GM19239 (cell line): ENCODE measurements at places on chromosomes 2 and 18.

DNA sequence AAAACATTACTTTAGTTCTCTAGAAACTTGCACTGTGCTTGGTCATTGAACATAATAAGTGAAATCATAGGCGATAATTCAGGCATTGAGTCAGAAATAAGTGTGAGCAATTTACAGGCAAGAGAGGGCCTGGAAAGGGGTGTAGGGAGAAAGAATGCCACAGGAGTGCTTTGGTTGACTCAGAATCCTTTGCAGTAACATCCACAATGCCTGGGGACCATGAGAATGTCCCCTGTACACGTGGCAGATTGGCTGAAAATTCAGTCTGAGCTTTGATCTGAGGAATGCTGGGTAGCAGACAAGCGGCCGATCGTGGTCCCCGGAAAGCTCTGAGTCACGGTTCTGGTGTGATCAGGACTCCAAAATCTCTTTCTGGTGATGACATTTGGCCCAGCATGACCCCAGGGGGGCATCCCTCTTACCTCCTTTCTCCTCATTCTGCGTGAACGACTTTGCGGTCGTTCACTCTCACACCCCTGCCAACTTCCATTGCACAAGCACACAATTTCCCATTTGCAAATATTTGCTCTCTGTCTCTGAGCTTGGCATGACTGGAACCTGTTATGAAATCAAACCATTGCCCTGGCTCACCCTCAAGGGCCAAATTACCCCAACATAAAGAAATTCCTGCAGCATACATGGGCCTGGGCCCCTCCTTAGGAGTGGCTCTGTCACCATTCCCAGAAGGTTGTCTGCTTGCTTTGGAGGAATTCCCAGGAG lies 305.0 kb upstream of the EPAS1 start:
- DNase-seq = no peak

DNA sequence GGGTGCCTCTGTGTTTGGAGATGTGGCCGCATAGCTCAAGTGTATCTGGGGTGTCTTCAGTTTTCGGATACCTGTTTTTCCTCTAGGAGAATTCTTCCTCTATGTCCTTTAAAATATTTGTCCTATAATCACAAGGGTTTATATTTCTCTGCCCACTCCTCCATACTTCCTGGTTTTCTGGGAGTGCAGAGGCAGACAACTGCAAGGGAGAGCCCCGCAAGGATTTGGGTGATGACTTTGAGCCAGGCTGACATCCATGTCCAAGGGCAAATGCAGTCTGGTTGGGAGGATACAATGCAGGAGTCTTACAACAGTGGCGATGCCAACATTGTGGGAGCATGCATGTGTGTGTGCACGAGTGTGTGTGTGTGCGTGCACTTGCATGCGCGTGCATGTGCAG lies 2.1 kb downstream of the IL1RL1 start:
- DNase-seq = no peak

- no peak for DNase-seq
These were observed 447.2 kb upstream of the SPHKAP start for GRCh38 chr2:228628682-228629081.

DNA sequence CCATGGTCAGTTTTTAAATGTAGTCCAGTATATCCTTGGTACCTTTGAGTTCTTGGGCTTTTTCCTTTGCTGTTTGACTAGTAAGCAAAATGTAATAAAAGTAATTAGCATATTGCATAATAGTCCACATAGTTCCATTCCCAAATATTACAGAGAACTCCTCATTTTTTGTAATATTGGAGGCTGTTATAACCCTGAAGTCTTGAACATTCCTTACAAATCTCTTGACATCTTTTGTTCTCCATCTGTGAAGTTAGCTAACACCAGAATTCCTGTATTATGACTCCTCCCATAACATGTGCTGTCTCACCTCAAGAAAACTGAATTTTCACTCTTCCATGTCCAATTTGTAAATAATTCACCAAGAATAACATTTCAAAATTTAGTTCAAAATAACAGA lies 17.1 kb downstream of the CREB1 start:
- DNase-seq = no peak

DNA sequence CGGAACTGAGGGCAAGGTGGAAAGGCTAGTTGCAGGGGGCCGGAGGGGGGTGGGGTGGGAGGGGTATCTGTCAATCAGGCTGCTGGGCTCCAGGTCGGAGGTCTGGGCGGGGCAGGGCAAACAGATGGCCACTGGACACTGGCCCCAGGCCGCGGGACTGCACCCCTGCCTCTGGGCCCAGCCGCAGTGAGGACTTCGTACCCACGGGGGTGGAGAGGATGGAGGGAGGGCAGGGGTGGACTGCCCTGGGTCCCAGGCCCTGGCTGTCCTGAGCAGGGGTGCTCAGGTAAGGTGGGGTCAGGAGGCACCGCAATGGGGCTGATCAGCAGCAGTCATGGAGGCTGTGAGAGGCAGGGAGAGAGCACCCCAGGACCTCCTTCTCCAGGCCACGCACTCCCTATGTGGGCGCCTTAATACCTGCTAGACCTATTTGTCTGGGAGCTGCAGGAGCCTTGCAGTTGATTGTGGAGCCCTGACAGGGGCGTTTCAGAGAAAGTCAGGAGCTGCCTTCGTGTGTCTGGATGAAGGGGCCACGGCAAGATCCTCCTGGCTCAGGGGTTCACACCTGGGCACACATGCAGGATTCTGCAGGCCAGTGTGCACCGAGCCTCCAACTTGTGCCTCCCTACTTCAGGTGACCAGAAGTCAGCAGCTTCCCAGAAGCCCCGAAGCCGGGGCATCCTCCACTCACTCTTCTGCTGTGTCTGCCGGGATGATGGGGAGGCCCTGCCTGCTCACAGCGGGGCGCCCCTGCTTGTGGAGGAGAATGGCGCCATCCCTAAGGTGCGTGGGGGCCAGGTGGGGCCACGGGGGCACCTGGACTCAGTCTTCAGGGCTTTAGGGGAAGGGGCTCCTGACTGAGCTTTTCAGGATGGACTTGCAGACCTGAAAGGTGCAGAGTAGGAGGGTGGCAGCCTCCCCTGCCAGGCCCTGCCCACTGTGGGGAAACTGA lies 1.5 kb downstream of the CTDSP1 start:
- DNase-seq = no peak
